Fibroblast of skin of left biceps (primary cell): ENCODE measurements at places on chromosomes 7 and 10.

DNA sequence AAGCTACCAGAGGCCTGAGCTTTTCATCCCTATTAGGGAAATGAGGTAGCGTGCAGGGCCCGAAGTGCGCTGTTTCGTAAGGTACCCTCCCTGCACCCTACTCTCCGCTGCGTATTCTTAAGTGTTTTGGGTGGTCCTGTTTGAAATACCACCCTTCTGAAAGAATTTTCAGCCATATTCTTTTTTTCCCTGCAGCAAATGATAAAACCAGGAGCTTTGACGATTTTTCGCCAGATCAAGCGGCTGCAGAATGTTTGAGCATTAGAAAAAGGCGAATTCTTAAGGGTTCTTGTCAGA, 1.2 kb downstream of the RSBN1L start:
- DNase-seq: no peak

DNA sequence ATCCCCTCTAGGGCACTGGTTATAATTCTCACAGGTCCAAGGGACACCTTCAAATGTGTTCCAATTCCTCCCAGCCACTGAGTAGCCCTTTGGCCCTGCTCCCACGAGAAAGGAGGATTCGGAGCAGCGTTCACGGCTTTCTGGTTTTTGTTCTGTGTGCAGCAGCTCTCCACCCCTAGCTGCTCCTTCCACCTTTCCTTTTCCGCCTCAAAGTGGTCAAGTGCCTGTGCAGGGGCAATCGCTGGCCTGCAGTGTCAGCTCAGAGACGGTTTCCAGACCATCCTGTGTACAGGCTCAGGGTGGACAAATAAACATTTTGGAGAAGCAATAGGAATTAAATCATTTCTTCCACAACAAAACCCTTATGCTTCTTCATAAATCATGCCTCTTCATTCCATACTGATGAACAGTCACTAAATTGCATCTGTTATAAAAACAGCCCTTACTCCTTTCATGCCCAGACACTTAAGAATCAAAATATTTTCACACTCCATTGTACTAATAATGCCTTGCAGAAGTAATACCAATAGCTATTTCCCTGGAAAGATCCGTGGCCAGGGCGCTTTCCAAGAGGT, 1.1 kb downstream of the KIAA1549 start:
- DNase-seq: no peak

- DNase-seq: no peak
These were observed 73.4 kb downstream of the TCERG1L start for GRCh38 chr10:131237991-131238651.

DNA sequence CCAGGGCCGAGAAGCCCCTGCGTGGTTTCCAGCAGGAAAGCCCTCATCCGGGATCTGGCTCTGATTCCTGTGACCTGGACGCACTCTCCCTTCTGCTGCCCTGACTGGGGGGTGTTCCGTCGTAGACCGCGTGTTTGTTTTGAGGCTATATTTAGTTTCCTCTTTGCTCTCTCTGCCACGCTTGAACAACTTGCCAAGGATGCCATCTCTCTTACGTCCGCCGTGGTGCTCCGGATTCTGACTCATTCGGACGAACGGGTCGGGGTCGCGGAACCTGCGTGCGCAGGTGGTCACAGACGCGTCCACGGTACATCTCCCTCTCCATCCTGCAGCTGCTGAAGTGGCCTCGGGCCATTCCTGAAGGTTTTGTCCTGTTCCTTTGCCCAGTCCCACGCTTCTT, 10.4 kb upstream of the SORCS3 start:
- DNase-seq: no peak

GRCh38 chr10:92693534-92693893, 3.8 kb downstream of the HHEX start:
- DNase-seq: no peak

- DNase-seq: no peak
These were observed 16.6 kb upstream of the ARPC1B start for GRCh38 chr7:99357701-99358490.

- DNase-seq: no peak
These were observed 11.4 kb downstream of the CLDN3 start for GRCh38 chr7:73758581-73759138.

- DNase-seq: no peak
These were observed 169.1 kb downstream of the DIP2C start for GRCh38 chr10:520402-520787.

DNA sequence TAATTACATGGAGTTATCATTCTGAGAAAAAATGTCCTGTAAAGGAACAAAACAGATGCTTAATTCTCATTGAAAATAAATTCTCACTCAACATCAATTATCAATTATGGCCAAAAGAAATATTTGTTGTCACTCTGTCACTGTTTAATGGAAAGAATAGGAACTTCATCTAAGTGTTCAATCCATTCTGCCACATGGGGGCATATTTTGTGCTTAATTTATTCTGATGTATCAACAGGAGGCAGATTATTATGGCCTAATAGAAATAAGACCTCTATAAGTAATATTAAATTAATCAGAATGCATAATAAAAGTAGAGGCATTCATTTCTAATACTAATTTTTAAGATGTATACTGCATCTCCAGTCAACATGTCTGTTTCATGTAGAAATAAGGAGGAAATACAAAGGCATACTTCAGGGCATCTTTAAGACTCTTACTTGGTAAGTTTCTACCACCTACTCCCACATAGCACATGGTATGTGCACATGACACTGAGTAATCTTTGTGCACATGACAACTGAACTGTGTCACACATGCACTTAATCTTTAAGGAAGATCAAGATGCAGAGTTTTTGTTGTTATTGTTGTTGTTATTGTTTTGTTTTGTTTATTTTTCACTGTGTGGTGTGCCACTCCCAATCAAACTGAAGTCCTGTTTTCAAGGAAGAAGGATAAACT, 420.4 kb upstream of the SEMA3A start:
- no peak for DNase-seq

DNA sequence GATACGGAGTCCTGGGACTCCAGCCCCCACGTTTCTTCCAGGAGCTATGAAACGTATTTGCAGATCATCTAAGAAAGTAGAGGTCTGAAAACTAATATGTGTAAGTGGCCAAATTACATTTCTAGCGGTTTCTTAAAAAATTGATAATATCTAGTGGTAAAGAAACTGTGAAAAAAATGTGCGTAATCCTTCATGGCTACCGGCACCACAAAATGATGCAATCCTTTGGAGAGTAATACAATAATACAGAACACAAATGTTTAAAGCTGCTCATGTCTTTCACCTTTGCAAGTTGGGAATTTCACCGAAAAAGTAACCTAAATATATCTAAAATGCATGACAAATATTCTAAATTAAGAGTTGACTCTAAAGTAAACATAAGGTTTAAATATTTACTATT, 742.1 kb downstream of the GRID1 start:
- no peak for DNase-seq

DNA sequence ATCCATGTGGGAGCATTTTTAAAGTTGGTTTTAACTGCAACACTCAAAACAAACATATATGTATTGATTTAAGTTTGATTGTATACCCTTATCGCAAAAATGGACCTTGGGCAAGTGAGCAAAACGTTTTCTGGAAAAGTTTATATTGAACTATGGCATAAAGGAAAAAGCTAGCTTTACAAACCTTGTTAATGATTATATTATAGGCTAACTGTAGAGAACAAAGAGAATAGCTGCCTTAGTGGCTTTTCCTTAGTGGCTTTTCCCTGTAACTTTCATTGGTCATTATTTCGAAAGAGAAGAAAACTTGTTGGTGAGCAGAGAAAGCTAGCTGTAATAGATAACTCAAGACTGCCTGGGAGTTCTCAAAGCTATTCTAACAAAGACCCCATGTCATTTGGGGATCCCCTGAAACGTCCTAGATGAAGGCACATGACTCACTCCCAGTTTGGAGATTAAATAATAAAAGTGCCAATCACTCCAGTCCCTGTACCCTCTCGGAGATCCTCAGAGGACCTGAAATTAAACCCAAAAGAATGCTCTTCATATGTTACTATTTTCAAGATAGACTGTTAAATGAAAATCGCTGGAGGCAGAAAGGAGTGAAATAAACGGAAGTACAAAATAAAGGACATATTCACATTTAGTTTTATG, 92.1 kb downstream of the SRI start:
- no peak for DNase-seq

DNA sequence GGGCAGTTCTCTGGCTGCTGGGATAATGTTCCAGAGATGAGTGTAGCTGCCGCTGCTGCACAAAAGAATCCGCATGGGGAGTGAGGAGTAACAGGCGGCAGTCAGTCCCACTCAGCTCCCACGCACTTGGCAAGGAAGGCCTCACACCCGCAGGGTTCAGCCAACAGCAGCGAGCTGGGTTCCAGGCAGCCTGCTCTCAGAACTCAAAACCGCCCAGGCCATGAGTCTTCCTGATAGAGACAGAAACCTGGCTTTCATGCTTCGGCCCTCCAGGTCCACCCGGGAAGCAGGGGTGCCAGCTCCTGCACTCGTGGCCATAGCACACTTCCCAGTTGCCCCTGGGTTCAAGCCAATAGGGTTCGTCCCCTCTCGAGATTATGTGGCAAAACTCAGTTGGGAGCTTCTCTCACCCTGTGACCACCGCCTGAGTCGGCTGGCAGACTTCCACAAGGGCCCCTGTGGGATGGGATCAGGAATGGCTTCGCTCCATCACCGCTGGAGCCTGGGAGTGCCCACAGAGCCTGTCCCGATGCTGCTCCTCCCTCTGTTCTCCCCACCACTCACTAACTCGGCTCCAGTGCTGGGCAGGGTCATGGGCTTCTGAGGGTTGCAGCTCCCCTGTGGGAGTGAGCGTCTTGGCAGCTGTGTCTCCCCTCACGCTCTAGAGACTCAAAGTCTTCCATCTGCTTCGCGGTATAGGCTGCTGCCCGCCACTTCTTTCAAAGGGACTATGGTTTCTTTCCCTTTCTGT, 20.6 kb downstream of the CLRN3 start:
- no peak for DNase-seq

- DNase-seq: no peak
These were observed 10.2 kb downstream of the MXI1 start for GRCh38 chr10:110217662-110218008.

DNA sequence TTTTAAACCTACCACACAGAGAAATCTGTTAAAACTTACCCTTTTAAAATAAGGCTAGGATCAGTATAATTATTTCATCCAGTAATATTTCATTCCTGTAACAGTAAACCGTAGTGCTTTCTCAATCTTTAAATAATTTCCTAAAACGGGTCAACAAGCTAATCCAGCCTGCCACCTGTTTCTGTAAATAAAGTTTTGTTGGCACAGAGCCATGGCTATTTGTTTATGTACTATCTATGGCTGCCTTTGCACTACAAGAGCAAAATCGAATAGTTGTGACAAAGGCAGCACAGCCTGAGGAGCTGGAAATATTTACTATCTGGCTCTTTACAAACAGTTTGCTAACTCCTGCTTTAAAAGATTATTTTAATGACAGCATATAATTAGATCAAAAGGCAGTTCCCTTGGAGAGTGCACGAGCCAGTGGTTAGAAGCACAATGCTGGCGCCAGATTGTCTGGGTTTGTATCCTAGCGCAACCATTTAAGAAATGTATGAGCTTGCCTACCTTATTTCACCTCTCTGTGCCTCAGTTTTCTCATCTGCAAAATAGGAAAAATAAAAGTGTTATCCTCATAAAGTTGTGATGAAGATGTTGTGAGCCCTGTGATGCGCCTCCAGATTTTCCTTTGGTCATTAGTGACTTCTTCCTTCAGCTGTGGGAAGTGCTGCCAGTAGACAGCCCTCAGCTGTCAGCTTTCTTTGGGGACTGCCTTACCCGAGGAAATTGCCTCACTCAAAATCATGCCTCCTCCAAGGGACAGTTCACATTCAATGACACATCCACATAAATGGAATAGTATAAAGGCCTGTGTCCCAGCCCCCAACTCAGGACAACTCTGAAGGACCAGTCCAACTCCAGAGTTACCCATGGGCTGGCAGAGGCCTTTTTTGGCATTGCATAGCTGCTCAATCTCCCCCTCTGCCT, 11.8 kb upstream of the MIOS start:
- no peak for DNase-seq

DNA sequence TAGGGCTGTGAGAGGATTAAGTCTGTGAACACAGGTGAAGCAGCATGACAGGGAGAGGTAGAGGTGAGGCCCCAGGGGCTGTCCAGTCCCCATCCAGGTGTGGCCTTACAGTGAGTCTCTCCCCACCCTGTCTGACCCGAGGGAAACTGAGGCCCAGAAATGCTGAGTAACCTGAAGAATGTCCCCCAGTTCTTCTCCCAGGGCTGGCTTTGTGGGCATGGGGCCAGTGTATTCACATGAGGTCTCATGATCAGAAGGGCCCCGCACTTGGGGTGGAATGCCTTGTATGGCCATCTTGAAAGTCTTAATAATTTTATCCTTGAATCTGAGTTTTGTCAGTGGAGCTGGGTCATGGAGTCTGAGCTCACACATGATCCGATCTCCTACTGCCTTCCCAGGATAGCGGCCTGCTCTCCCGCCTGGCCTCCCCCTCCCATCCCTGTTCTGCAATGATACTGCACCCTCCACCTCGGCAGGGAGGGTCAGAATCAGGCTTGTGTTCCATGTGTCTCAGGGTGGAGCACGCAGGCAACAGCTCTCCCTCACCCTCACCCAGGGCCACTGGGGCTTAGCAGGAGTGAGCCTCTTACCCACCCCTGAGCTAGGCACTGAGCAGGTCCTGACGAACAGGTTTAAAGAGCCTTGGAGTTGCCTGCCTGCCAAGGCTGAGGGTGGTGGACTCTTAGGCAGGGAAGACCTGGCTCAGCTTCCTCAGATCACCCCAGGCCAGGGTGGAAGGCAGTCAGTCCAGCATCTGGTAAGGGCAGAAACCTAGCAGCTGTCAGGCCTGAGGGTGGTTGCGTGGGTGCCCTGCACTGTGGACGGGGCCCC, 41.4 kb upstream of the NPFFR1 start:
- no peak for DNase-seq

- DNase-seq: no peak
These were observed 113.5 kb downstream of the SMURF1 start for GRCh38 chr7:99030457-99030856.

DNA sequence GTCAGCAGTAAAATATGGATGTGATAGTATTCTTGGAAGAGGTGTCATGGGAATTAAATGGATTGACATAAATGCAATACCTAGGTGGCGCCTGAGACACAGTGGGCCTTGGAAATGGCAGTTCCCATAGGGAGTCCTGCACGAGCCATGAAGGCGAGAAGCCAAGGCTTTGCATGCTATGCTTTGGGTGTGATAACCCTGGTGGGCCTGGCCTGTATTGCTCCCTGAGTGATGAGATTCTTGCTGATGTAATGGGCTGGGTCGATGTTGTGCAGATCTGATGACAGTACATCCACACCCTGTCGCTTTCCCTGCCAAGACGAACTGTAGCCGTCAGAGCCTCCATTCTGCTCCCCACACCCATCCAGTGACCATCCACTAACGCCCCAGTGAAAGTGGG, 46.4 kb downstream of the CREB5 start:
- no peak for DNase-seq

DNA sequence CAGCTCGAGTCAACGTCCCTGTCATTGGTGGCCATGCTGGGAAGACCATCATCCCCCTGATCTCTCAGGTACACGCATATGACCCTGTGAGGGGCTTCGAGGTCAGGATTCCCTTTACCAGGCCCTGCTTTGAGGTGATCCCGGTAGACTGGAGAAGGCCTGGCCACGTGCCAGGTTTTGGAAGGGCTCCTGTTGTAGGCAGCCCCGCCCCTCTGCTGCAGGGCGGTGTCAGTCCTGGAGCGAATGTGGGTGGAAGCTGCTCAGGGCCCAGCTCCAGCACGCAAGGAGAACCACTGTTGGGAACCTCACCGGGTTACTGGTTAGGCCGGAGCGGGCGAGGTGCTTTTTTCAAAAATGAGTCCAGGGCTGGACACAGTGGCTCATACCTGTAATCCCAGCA, 15.6 kb downstream of the MDH2 start:
- DNase-seq: no peak
